Activated T-cell treated with anti-CD3 and anti-CD28 coated beads, Interleukin-2, amount 50 U/mL, for 72 hours (primary cell): ENCODE measurements at places on chromosomes 5 and 9. TPM values are rescaled to one million over a fixed set of nuclear protein-coding genes. Genes with fewer than 3 reads are reported as not detected.
A peak's percentile ranks its signal among the peaks of the same experiment; 100 is the strongest.

Gene ADAM19
- total RNA-seq, result 127 TPM

Gene NR2F1-AS1
- total RNA-seq, result 0.41 TPM

Gene STKLD1
- total RNA-seq, result 1.3 TPM

Gene HMMR
- total RNA-seq, result 87.2 TPM

Gene TMEM215
- not detected for total RNA-seq

Gene ANKDD1B
- 0.26 TPM for total RNA-seq

Gene WWC1
- total RNA-seq, result 0.35 TPM

Gene PTGS1
- 0.17 TPM for total RNA-seq

Gene KCNV2
- not detected for total RNA-seq

Gene PCDHB4
- not detected for total RNA-seq

Gene OLFM1
- total RNA-seq, result not detected

Gene BARHL1
- not detected for total RNA-seq

Gene ACTBL2
- total RNA-seq, result not detected

Gene POU5F2
- total RNA-seq, result 0.93 TPM

Gene FRMPD1
- not detected for total RNA-seq

DNA sequence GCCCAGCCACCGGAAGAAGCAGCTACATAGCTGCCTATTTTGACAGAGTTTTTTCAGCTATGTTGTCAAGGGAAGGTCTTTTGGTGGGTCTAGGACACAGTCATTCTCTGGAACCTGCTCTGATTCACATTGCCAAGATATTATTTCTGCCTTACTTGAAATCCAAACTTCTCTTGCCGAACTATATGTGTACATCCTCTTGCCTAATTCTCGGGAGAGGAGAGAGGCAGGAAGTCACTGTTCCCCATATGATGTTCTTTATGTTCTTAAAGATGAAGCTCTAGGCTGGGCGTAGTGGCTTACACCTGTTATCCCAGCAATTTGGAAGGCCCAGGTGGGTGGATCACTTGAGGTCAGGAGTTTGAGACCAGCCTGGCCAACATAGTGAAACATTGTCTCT is 8.6 kb downstream of the TMEM252 start:
- DNase-seq, result no peak

- peak; percentile 31 for DNase-seq
Measured at GRCh38 chr5:66306105-66306843, 162.2 kb downstream of the SREK1 start.

DNA sequence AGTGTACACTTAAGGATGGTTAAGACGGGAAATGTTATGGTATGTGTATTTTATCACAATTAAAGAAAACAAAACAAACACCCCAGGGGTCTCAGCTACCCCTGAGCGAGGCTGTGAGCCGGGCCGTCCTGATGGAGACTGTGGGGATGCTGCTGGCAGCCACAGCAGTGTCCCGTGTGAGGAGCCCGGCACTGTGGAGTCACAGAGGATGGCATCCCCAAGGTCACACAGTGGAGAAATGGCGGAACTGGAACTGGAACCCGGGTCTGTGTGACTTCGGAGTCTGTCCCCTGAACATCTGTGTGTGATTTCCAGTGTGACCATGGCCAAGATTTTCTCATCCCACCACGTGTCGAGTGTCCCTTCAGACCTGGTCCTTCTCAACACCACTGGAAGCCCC is 80.7 kb upstream of the PHYKPL start:
- DNase-seq, result no peak

- DNase-seq, result no peak
Measured at GRCh38 chr5:117888688-117889087, 1099.7 kb downstream of the DTWD2 start.

- no peak for DNase-seq
Measured at GRCh38 chr9:96430377-96430776, 12.2 kb upstream of the ZNF367 start.

- no peak for DNase-seq
Measured at GRCh38 chr9:69104830-69105527, 69.1 kb upstream of the TJP2 start.

- DNase-seq, result no peak
Measured at GRCh38 chr9:17824616-17825264, 245.9 kb downstream of the SH3GL2 start.

- no peak for DNase-seq
Measured at GRCh38 chr9:6433410-6433809, 20.4 kb downstream of the UHRF2 start.

DNA sequence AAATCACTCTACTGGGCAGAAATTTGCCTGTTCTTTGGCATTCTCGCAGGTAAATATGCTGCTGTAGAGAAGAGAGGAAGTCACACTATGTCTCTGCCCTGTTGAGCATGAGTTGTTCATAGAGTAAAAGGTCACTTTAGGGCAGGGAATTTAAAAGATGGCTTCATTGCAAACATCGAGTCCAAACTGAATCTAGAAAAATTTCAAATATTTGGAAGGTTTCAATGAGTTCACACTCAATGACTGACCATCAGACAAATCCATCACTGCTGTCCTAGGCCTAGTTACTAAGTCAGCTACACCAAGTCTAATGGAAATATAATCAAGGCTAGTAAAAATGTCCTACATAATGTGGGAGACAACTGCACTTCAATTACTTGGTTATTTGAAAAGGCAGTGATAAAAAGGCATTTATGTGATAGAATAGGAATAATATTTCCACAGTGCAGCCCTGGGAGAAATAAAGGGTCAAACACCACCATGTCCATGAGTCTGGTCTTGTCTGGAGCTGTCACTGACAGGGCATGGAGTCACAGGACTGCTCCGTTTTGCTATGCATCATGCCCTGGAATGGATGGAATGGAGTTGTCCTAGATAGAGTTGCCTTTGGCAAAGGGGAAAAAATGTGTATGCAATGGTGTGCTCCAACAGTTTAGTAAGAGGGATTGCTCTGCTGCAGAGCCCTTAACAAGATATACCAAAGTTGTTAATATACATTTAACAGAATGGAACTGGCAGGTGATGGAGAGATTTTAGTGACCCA is 218.5 kb upstream of the DAPK1 start:
- no peak for DNase-seq

DNA sequence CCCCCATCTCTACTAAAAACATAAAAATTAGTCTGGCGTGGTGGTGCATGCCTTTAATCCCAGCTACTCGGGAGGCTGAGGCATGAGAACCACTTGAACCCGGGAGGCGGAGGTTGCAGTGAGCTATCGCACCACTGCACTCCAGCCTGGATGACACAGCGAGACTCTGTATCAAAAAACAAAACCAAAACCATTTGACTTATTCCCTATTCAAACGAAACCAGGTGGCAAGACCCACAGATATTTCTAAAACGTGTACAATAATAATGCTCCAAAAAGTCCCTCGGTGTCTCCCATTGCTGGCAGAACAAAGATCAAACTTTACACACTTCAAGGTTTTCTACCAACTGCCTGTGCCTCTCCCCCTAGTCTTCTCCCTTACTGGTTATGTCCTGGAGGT is 29.8 kb downstream of the HMGCR start:
- DNase-seq, result no peak

- no peak for DNase-seq
Measured at GRCh38 chr5:139692679-139693308, 44.6 kb downstream of the CXXC5 start.

GRCh38 chr9:126125177-126125576 is 201.5 kb upstream of the MVB12B start:
- no peak for DNase-seq

DNA sequence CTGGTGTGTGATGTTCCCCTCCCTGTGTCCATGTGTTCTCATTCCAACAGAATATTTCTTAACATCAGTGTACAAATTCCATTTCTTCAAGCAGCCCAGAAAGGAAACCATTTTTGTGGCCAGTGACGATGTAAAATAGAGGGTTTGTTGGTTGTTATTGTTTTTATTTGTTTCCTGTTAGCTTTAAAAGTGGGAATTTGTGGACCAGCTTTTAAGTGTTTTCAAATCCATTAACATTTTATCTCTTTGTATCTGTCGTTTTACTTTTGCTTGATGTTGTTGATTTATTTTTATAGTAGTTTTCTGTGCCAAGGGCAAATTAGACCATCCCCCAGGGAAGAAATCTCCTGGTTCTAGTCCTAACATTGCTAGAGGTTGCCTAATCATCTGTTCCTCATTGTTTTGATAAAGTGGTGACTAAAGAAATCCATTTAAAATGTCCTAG is 100.0 kb downstream of the GDNF start:
- no peak for DNase-seq

- DNase-seq, result no peak
Measured at GRCh38 chr5:110623874-110624273, 102.6 kb downstream of the TMEM232 start.

DNA sequence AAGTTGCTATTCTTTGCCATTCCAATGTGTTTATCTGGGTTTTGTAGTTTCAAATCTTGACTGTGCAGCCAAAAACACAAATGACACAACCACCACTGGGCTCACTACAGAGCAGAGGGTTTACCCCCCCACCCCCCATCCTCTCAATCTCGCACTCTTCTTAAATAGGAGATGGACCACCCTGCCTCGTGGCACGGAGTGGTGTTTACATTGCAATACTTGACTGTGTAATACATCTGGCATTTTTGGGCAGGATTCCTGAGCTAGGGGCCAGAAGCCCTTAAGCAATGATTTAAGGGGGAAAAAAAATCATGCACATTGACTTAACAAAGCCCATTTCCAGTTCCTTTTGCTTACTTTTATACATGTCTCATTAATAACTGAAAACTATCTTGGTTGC is 19.0 kb downstream of the PTCH1 start:
- DNase-seq, result no peak

DNA sequence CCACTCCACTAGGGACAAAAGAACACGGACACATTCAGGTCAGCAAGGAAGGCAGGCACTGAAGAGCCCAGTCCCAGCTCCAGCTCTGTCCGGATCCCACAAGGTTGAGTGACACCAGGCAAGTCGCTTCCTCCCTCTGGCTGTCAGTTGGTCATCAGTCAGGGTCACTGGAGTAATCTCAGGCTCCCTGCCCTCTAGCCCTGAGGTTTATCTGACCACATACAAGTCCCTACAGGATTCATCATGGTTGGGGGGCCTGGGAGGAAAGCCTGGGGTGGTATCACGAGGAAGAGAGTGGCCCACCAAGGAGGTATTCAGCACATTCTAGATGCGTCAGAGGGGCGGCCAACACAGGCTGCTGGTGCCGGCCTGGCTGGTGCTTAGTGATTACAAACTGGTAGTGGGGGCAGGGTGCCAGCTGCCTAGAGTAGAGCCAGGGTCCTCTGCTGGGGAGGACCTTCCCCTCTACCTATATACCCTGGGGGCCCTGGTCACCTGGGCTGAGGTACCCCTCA is 81.5 kb downstream of the SHB start:
- no peak for DNase-seq

DNA sequence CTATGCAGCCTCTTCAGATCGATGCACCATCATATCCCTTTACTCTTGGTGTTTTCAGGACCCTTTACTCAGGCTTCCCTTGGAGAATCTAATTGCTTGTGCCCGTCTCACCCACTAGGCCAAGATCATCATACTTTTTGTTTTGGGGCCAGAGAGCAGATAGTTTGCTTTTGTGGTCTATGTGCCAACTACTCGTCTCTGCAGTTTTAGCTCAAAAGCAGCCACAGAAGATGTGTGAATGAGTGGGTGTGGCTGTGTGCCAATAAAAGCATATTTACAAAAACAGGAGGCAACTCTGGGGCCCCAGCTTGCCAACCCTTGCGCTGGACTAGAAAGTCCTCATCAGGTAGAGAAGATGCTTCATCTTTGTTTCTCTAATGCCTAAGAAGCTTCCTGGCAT is 216.8 kb downstream of the SEMA5A start:
- DNase-seq, result no peak
